ENCODE measurements at places on chromosomes 7 and 10.

DNA sequence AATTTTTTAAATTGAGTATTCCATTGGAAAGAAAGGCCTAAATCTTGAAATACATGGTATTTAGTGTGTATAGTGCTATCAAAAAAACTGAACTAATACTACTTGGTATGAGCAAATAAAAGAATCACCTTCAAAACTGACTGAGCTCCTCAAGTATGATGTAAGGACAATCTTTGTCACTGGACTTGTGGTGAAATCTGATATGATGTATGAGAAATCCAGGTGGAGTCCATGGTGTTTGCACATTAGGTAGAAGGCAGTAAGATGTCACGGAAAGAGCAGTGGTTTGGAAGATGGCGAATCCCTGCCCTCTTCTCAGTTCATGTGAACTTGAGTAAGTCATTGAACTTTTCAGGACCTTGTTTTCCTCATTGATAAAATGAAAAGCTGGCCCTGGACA lies 62.1 kb upstream of the COL1A2 start:
- DNase-seq = no peak

DNA sequence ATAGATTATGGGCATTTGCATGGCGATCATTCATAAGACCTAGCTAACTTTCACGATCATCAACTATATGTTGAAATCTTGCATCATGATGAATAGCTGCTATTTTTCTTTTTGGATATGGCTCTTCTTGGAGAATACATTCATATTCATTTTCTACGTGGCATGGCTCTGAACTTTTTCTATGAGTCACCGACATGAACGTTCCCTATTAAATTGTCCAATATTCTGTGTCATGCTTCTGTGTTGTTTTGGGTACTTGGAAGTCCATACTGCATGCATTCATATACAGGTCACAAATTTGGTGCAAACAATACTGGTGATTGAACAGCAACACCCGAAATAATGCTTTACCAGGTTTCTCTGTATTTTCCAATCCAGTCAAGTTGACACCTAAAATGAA lies 37.9 kb upstream of the ANKRD1 start:
- no peak for DNase-seq

DNA sequence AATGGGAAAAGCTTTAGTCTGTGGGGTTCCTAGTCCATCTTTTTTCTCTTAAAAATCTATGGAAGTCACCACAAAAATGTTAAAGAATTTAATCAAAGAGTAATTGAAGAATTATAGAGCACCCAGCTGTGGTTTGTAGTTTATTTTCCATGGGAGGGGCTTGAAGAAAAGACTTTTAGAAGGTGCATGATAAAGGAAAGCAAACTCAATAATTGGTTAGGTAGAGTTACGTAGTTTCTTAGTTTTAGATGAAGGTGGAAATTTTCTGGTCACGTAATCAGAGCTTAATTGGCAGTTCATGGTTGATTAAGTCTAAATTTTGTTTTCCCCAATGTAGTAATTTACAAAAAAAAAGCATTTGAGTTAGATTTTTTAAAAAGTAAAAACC lies 724 bp downstream of the ZNF107 start:
- no peak for DNase-seq

- DNase-seq = no peak
These were observed 37.6 kb upstream of the COL1A2 start for GRCh38 chr7:94357076-94357475.

- no peak for DNase-seq
These were observed 11.7 kb downstream of the TMEM254 start for GRCh38 chr10:80090121-80090520.

GRCh38 chr10:69516316-69516715 lies 56.9 kb downstream of the NEUROG3 start:
- no peak for DNase-seq

DNA sequence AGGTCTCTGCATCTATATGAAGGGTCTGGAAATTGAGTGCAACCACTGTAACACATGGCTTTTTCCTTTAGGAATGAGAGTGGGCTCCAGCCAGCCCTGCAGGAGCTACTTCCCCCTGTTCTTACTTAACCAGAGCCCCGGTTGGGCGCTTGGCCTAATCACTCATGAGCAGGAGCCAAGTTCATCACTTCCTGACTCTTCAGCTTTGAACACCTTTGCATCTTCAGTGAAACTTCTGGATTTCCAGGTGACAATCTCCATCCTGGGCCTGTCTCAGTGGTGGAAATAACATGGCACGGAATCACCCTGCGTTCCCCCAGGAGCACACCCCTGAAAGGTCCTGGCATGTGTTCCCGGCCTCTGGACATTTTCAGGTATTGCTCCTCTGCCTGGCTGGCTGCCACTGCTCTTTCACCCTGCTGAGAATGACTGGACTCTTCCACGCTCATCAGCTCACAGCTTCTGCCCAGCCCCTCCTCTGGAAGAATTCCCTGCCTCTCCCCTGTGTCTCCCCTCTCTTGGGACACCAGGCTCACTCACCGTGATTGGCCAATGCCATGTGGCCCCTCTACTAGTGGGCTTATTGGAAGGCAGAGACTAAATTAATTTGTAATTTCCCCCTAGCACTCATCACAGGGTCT lies 229.1 kb upstream of the GRB10 start:
- no peak for DNase-seq

DNA sequence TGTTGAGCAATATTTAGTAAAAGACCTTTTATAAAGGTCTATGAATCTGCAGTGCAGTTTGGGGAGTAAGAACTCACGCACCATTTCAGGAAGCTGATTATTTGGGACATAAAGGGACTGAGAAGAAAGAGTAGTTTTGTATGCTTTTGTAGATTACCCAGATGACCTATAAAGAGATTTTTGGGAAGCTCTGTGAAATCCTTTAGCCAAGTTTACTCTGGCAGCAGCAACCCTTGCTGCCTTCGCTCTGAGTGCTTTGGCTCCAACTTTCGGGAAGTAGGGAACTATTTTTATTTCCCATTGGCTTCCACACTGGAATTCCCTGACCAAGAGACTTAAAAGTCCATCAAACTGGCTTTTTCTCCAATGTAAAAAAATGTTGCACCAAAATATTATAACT lies 1110.1 kb upstream of the PHF14 start:
- DNase-seq = no peak

DNA sequence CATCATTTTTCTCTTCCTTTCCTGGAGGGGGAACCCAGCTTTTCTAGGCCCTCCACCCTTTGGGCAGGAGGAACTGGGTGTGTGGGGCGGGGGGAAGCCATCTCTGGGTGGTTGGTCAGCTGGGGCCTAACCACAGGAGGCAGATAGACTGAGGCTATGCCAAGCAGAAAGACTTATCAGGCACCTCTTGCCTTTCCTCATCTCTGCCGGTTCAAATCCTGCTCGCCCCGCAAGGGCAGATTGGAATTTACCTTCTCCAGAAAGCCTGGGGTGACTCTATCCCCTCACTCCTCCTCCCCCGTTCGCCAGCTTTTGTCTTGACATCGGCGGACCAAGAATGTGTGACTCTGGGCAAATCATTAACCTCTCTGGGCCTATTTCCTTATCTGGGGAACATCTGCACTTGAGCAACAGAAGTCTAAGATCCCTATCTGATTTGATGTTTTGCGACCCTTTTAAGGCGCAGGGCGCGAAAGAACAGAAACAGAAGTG lies 584 bp upstream of the GARS1 start:
- no peak for DNase-seq

GRCh38 chr7:26694141-26694540 lies 170.2 kb downstream of the SKAP2 start:
- DNase-seq = no peak

DNA sequence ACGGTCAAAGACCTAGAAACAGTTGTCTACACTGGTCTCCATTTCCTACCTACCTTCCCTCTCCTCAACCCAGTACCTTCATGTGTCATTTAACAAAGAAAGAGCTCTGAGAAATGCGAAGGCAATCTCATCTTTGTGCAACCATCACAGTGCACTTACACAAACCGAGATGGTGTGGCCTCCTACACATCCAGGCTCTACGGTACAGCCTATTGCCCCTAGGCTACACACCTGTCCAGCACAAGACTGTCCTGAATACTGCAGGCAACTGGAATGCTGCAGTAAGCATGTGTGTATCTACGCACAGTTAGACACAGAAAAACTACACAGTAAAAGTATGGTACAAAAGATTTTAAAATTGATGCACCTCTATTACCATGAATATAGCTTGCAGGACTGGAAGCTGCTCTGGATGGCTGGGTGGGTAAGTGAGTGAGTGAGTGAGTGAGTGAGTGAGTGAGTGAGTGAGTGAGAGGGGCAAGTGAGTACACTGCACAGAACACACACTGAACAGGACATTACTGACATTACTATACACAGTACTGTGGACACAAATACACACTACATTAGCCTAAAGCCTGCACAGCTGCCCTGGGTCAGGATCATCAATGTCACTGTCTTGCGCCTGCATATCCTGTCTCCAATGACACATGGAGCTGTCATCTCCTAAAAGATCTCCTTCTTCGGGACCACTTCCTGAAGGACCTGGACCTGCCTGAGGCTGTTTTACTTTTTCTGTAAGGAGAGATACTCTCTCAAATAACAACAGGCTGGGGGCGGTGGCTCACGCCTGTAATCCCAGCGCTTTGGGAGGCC lies 18.5 kb downstream of the ITGB1 start:
- no peak for DNase-seq

DNA sequence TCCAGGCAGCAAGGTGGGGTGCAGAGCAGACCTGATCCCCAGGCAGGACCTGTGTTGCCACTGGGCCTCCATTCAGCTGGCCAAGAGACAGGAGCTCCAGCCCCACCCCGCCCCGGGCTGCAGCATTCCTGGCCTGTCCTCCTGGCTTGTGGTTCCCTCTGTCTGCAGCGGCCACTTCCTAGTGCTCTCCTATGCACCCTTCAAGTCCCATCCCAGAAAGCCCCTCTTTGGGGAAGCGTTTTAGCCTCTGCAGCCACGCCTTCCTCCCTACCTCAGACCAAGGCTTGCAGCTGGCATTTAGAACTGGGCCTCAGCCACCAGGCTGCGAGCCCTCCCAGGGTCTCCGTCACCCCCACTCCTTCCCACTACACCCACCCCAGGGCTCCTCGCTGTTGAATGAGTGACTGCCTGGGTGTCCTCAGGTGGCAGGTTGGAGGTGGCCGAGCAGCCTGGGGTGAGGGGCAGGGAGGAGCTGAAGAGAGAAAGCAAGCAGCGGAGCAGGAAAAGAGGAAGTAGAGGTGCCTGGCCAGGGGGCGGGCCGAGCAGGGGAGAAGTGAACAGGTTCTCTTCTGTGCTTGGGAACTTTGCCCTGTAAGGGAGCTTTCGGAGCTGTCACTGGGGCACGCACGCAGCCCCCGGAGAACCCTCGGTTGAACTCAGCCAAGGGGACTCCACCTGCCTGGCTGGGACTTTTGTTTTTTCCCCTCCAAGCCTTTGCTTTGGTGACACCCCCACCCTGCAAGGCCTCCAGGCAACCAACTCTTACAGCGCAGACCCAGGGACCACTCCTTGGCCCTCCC lies 109.1 kb upstream of the TNRC18 start:
- no peak for DNase-seq

GRCh38 chr10:74123081-74123480 lies 27.5 kb downstream of the AP3M1 start:
- DNase-seq = no peak

GRCh38 chr10:48478980-48479811 lies 125.7 kb downstream of the ARHGAP22 start:
- DNase-seq = no peak

DNA sequence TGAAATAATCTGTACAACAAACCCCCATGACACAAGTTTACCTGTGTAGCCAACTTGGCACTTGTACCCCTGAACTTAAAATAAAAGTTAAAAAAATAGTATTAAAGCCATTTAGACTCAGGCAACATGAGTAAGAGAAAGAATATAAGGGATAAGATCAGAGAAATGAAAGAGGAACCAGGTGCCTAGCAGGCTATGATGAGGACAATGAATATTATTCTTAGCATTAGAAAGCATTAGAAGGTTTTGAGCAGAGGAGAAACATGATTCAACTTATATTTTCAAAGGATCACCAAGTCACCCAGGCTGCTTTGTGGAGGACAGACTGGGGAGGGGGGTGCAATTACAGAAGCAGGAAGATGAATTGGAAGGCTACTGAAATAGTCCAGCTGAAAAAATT lies 48.1 kb upstream of the TES start:
- no peak for DNase-seq

- DNase-seq = no peak
These were observed 106.5 kb downstream of the EPC1 start for GRCh38 chr10:32240471-32240870.

- DNase-seq = no peak
These were observed 315.1 kb downstream of the TNS3 start for GRCh38 chr7:47266799-47267198.

- DNase-seq = no peak
These were observed 377.8 kb downstream of the SFMBT2 start for GRCh38 chr10:7033031-7033430.

GRCh38 chr7:151767557-151767956 lies 109.4 kb downstream of the PRKAG2 start:
- DNase-seq = no peak

DNA sequence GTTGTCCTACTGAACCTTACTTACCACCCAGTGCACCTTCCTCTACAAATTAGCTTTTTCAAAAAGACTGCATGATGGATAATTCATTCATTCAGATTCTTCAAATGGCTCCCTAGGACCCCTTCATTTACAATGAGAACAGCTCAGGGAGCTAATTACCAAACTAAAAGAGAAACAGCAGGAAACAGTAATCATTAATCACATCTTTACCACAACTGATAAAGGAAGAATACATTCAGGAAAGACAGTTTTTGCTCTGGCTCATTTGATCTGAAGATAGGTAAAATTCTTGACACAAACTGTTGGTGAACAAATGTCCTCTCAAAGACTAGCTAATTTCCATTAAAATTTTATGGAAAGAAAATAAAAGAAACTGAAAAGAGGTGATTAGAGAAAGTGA lies 1652.7 kb upstream of the LRRTM3 start:
- DNase-seq = no peak

- DNase-seq = no peak
These were observed 631.4 kb upstream of the POT1 start for GRCh38 chr7:125561006-125561405.

DNA sequence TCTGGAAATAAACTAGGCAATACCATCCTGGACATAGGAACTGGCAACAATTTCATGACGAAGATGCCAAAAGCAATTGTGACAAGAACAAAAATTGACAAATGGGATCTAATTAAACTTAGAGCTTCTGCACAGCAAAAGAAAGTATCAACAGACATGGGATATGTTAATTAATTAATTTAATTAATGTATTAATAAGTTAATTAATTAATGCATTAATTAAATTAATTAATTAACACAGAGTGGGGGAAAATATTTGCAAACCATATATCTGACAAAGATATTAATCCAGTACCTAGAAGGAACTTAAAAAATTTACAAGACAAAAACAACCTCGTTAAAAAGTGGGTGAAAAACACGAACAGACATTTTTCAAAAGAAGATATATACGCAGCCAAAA lies 83.6 kb downstream of the GCC1 start:
- DNase-seq = no peak
